C1 segment of cervical spinal cord (tissue), 14 donors: ENCODE measurements at places on chromosomes 4 and X.

- DNase-seq = no peak
Observed at GRCh38 chrX:133598601-133599335, 183.5 kb upstream of the GPC4 start.

DNA sequence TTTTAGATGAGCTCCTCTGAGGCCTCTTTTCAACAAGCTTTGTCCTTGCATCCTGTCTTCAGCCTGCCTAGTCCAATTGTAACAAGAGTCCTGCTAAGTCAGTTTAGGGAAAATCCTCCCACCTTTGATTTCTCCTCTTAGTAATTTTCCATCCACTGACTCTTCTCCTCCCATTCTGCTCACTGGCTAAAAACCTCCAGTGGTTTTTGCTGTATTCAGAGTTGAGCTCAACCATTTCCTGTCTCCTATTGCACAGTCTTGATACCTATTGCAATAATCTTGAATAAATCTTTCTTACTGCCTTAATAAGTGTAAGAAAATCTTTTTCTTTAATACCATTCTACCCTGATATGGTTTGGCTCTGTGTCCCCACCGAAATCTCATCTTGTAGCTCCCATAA lies 117.8 kb upstream of the ENPP6 start:
- DNase-seq = no peak

DNA sequence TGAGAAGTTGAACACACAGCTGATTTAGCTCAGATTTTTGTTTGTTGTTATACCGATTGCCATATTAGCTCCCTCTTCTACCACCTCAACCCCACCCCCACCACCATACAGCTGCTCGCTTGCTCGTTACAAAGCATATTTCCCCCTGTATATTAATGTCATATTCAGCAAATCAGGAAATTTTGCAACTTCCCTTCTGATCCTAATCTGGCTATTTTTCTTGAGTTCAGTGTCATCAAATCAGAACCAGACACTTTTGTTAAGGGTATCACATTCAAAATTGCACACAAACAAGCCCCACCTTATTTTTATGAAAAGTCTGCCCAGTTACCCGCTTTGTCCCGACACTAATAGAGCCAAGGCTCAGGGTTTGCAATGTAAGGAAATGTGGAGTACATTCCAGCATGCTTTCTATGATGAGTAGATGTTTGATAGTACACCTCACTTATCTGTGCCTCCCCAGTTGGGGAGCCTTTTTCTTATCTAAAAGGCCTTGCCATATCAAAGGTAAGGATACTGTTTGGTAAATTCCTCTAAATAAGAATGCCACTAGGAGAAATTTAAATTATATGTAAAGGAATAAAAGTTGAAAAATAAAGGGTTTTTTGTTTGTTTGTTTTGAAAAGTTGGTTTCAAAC lies 212.2 kb downstream of the CBR4 start:
- no peak for DNase-seq

- no peak for DNase-seq
Observed at GRCh38 chrX:7159149-7159861, 11.4 kb upstream of the PUDP start.

DNA sequence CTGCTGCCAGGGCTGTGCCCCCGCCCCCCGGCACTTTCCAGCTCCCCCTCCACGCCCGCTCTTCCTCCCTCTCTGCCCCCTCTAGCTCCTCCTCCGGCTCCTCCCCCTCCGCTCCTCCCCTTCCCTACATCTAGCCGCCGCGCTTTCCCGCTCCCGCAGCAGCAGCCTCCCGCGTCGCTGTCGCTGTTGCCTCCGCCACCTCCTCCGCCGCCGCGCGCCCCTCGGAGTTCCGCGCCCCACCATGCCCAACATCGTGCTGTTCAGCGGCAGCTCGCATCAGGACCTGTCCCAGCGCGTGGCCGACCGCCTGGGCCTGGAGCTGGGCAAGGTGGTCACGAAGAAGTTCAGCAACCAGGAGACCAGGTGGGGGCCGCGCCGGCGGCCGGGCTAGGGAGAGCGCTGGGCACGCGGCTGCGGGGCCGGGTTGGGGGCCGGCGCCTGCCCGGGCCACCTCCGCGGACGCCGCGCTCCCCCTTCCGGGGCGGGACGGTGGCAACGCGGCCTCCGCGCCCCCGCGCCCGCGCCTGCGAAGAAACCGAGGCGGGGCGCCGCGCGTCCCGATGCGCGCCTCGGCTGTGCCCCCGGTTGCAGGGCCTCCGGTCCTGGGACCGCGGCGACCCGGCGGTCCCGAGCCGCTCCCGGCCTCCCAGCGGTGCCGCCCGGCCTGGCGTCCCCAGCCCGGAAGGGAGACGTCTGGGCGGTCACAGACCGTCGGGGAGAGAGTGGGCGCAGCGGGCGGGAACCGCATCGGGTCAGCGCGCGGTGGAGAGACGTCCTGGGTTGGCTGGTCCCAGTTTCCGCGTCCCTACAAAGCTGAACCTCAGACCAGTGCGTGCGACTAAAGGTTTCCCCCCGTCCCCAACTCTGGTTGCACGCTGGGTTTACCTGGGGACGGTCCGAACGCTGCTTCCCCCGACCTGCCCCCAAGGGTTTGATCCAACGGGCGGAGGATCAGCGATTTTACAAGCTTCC lies at the start of gene PRPS2:
TSS of gene PRPS2 (plus strand) at position 156 of the 972 bp plus-strand sequence. CDS start at position 242, 86 bp downstream.
- DNase-seq = peak; percentile 25

- no peak for DNase-seq
Observed at GRCh38 chr4:24894846-24895245, 18.0 kb downstream of the CCDC149 start.

- DNase-seq = no peak
Observed at GRCh38 chr4:797066-797465, 28.9 kb downstream of the CPLX1 start.

DNA sequence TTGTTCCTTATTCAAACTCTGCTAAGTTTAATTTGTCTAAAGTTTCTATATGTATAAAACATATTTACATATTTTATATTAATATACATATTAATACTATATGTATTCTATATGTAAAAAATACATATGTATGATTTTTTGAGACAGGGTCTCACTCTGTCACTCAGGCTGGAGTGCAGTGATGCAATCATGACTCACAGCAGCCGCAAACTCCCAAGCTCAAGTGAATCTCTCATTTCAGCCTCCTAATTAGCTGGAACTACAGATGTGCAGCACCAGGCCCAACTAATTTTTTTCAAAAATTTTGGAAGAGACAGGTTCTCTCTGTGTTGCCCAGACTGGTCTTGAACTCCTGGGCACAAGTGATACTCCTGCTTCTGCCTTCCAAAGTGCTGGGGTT lies 684.9 kb downstream of the TRAM1L1 start:
- DNase-seq = no peak

GRCh38 chrX:114508756-114509155 lies 75.1 kb upstream of the HTR2C start:
- no peak for DNase-seq

- DNase-seq = no peak
Observed at GRCh38 chrX:38563030-38563429, 1.7 kb downstream of the TSPAN7 start.

GRCh38 chr4:10670321-10670720 lies 14.2 kb downstream of the CLNK start:
- no peak for DNase-seq

- DNase-seq = no peak
Observed at GRCh38 chr4:157052429-157053040, 23.4 kb upstream of the GLRB start.

DNA sequence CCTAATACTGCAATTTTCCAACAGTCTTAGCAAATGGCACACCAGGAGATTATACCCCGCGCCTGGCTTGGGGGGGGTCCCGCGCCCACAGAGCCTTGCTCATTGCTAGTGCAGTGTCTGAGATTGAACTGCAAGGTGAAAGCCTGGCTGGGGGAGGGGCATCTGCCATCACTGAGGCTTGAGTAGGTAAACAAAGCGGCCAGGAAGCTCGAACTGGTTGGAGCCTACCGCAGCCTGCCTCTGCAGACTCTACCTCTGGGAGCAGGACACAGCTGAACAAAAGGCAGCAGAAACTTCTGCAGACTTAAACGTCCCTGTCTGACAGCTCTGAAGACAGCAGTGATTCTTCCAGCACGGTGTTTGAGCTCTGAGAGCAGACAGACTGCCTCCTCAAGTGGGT lies 172.8 kb upstream of the NAP1L5 start:
- DNase-seq = no peak

DNA sequence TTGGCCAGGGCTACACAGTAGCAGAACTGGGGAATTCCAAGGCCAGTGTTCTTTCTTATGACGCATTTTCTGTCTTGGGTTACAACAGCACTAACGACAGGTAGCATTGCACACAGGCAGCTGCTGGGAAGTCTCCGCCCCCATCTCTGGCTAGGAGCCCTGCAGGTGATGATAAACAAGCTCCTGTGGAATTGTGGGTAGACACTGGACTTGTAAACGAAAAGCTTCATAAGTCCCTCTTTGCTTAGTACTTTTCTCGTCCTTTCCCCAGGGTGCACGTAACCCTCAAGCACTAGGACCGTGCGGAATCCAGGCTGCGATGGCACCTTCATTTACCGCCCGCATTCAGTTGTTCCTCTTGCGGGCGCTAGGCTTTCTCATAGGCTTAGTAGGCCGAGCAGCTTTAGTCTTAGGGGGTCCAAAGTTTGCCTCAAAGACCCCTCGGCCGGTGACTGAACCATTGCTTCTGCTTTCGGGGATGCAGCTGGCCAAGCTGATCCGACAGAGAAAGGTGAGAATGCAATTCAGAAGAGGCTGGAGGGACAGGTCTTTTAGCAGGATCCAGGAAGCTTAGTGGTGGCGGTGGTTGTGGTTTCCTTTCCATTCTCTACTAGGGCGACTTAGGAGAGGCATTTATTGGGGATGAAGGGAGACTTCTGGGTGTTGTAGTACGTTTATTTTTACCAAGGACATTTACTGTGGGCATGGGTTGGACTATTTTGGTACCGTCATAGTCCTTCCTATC lies at the start of gene FAAH2:
TSS of gene FAAH2 (plus strand) at position 200 of the 745 bp plus-strand sequence. CDS start at position 320, 120 bp downstream.
- no peak for DNase-seq

- no peak for DNase-seq
Observed at GRCh38 chrX:135432881-135433521, 11.3 kb downstream of the SMIM10L2A start.

GRCh38 chr4:39635023-39635422 lies 3.6 kb downstream of the SMIM14 start:
- no peak for DNase-seq

DNA sequence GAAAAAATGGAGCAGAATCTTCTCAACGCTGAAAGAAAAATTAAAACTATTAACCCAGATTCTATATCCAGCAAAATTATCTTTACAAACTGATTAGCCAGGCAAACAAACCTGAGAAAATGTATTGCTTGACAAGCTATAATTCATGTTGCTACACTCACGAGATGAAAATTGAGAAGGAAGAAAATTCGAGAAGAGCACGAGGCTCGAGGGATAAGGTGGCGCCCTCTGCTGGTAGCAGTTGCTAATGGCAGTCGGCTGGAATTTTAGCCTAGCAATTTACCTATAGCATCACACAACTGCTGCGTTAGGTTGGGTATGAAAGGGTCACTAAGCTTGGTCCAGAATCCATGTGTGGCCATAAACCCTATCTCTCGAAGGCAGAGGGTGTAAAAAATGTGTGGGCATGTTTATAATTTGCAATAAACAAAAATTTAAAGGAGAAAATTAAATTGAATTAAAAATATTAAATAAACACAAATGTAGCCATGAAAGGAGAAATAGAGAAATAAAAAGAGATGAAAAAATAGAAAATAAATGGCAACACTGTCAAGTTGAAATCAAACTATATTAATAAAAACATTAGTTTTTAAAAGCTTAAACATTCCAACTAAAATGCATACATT lies 126.6 kb downstream of the PPP4R3C start:
- peak; percentile 3 for DNase-seq

DNA sequence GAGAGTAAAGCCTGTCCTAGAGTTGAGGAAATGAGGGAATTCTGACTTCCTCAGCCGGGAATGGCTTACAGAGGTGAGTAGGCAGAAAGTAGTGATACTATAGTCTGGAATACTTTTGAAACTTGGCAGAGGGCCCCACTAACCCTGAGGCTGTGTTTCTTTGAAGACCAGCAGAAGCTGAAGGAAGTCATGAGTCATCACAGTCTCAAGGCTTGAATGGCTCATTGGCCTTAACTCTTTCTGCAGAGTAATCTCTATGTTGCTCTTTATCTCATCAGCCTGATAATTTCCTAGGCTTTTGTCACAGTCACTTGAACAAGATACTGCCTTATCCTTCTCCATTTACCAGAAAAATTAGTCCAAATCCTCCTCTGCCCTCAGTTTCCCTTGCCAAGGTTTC lies 80.8 kb downstream of the ANKRD50 start:
- no peak for DNase-seq

DNA sequence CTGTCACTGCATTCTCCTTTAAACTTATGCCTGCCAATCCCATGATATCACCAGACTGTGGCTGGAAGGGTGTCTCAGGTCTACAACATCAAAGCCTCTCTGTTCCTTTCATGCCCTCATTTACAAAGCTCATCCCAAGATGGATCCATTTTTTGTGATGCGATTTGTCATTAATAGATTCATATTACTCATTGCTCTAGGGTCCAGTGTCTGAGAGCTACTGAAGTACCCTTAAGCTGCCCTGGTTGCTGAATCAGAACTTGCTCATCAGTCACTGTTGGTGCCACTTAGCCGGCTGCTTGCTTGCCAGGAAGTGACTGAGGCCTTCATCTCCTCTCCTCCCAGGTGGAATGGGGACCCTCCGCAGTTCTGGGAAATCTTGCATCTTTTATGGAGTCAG lies 395.5 kb upstream of the BOD1L1 start:
- no peak for DNase-seq

GRCh38 chr4:155376387-155377268 lies at the start of gene MAP9:
Gene MAP9, minus strand, starts transcription at chr4:155376965. Its CDS starts 1,115 bp downstream, at chr4:155375850.
- DNase-seq = peak; percentile 82

GRCh38 chrX:68686097-68686977 lies 38.9 kb downstream of the STARD8 start:
- DNase-seq = no peak

DNA sequence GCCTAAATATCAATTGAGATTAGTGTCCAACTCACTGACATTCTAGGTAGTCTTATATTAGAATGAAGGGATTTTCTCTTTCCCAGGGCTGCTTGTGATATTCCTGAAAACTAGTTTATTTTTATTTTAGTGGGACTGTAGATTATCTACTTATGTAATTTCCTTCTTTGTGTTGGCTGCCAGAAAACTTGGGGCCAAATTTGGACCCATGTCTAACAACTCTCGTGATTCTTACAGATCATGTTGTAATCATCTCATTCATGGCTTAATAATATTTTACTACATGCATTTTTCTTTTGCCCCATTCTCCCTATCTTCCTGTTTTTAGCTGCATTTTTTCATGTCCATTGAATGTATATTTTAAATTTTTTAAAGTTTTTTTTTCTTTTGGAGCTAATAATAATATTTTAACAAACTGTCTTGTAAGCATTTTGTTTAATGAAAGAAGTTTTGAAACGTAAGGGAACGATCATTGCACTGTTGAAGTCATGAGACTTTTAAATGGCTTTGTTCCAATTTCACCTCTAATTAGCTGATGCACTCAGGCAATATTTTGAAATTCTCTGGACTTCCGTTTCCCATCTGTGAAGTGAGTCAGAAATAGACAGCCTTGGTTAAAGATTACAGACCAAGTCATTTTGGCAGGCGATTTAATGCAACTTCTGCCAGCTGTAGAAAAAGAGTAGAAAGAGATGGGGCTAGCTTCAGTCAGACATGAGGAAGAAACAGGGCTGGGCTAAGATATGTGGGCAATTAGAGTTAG lies 14.3 kb upstream of the TDO2 start:
- DNase-seq = no peak
